Hematopoietic multipotent progenitor cell treated with erythropoietin and hydrocortisone succinate and interleukin-3 and kit ligand, for 8 days (in vitro differentiated cells): ENCODE measurements at places on chromosomes 12 and 14.
A peak's percentile ranks its signal among the peaks of the same experiment; 100 is the strongest.

GRCh38 chr14:95043732-95044462 lies 113.4 kb downstream of the DICER1 start:
- DNase-seq, result no peak

DNA sequence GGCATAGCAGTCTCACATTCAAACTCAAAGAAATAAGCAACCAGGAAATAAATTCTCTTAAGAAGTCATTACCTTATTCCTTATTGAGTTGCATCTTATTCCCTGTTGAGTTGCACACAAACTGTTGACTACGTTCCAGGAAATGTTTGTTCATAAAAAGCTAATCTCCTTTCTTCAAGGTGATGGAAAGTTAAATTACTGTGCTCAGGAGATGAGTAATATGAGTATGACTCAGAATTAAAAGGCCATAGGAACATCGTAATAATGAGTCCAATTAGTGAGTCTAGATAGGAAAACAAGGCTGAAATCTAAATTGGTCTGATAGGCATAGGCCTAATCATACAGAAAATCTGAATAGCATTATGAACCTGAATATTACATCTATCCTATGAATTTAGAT lies 203.1 kb downstream of the SLC2A13 start:
- DNase-seq, result no peak

GRCh38 chr14:97107760-97108159 lies 310.6 kb downstream of the VRK1 start:
- DNase-seq, result no peak

GRCh38 chr12:96121271-96121711 lies 72.9 kb upstream of the ELK3 start:
- DNase-seq, result peak; percentile 27

DNA sequence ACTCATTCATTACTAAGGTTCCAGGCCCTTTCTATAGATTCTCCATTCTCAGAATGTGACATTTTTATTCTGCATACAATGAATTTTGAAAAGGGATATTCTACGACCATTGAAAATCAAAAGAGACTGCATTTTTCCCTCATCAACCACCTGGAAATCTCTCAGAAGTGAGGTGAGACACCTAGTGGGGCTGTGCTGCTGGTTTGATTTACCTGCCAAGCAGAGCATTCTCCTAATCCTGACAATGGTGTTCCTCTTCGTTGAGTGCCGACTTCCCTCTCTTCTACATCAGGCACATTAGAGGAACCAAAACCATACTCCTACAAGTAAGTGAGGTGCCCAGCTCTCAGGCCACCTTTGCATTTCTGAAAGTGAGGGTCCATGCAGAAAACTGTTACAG lies 14.9 kb downstream of the CKB start:
- no peak for DNase-seq

DNA sequence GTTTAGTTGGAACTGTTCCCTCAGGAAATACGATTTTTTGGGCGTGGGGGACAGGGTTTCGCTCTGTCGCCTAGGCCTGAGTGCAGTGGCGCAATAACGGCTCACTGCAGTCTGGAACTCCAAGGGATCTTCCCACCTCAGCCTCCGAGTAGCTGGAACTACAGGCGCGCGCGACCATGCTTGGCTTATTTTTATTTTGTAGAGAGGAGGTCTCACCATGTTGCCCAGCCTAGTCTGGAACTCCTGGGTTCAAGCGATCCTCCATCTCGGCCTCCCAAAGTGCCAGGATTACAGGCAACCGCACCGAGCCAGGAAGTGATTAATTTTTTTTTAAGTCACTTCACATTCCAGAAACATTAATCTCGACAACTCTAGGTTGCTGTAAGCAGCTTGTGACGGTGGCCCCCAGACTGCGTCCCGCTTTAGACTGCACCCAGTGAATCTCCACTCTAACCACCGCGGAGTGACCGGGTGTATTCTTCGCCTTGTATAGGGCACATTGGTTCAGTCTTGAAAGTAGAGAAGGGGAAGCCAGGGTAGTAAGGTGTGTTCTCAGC lies 830 bp upstream of the MIS18BP1 start:
- DNase-seq, result peak; percentile 17

DNA sequence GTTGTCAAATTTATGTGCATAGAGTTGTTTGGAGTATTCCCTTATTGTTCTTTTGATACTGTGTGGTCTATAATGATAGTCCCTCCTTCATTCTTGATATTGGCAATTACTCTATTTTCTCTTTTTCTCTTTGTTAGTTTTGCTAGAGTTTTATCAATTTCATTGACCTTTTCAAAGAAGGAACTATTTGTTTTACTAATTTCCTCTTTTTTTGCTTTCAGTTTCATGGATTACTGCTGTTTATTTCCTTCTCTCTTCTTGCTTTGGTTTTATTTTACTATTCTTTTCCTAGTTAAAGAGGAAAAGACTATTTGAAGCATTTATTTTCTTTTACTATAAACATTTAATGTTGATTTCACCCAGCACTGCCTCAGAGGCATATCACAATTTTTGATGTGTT lies 250.9 kb upstream of the PELI2 start:
- no peak for DNase-seq
